Activated naive CD4-positive, alpha-beta T cell treated with anti-CD3 and anti-CD28 coated beads, Interleukin-2, amount 50 U/mL, for 16 hours (primary cell): ENCODE measurements at places on chromosomes 3 and 15.

DNA sequence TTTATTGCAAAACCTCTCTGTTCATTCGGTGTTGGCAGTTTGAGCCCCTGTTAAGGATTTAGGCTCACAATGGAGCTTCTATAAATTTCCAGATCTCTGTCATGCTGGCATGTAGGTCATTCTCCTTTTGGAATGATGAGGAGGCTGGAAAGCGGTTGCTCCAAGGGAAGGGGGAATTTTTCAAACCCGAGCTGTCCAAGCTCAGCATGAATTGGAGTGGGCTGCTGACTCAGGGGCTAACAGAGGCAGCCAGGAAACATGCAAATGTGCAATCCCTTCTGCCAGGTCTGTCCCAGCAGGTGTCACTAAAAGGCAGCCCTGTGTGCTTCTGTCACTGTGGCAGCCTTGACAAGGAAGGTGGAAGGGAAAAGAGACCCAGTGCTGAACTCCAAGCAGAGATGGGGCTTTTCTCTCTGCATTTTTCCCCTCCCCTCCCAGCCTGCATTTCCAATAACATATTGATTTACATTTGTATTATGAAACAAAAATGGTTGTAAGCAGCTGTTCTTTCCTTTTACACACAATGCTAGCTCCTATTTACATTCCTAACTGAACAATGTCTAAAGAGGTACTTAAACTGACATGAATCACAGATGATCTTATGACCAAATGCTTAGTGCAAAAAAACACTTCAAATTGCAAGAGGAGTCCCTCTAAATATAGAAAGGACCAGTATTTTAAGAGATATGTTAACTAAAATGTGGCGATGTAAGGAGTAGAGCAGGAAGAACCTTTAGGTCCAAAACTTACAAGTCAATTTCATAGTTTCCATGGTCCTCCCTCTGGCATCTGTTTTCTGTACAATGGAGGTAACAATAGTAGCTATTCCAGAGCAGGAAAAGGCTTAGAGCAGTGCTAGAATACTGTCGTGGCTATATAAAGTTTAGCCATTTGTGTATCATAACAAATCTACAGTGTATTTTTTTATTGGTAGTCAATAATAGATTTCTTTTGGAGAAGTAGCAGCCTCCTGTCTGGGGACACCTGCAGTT, 84.5 kb upstream of the ATP10A start:
- no peak for DNase-seq

DNA sequence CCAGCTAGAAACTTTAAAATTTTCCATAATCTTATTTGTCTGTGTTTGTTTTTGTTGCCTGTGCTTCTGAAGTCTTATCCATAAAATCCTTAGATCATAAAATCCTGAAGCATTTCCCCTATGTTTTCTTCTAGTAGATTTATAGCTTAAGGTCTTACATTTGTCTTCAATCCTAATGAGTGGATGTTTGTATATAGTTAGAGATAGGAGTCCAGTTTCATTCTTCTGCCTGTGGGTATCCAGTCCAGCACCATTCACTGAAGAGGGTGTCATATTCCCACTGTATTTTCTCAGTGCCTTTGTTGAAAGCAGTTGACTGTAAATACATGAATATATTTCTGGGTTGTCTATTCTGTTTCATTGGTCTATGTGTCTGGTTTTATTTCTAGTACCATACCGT, 44.8 kb upstream of the SPSB4 start:
- no peak for DNase-seq

- no peak for DNase-seq
These were observed 548.0 kb upstream of the CCDC54 start for GRCh38 chr3:106829206-106829605.

- DNase-seq: no peak
These were observed 323.1 kb upstream of the ATP11B start for GRCh38 chr3:182470187-182470586.

DNA sequence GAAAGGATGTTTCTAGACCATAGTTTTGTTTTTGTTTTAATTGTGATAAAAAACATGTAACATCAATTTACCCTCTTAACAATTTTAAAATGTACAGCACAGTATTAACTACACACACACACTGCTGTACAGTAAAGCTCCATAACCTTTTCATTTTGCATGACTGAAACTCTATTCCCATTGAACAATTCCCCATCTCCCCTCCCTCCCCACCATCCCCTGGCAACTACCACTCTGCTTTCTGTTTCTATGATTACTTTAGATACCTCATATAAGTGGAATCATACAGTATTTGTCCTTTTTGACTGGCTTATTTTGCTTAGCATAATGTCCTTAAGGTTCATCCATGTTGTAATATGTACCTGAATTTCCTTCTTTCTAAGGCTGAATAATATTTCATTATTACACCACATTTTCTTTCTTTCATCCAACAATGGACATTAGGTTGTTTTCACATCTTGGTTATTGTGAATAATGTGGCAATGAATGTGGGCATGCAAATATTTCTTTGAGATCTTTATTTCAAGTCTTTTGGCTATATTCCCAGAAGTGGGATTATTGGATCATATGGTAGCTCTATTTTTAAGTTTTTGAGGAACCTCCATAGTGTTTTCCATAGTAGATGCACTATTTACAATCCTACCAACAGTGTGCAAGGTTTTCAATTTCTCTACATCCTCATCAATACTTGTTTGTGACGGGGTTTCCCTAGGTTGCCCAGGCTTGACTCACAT, 10.7 kb downstream of the CHST14 start:
- DNase-seq: no peak

GRCh38 chr3:63582943-63583500, 69.5 kb upstream of the SNTN start:
- DNase-seq: no peak

GRCh38 chr3:148727231-148727630, 29.5 kb downstream of the AGTR1 start:
- DNase-seq: no peak

- no peak for DNase-seq
These were observed 35.8 kb upstream of the FBN1 start for GRCh38 chr15:48681353-48681752.

DNA sequence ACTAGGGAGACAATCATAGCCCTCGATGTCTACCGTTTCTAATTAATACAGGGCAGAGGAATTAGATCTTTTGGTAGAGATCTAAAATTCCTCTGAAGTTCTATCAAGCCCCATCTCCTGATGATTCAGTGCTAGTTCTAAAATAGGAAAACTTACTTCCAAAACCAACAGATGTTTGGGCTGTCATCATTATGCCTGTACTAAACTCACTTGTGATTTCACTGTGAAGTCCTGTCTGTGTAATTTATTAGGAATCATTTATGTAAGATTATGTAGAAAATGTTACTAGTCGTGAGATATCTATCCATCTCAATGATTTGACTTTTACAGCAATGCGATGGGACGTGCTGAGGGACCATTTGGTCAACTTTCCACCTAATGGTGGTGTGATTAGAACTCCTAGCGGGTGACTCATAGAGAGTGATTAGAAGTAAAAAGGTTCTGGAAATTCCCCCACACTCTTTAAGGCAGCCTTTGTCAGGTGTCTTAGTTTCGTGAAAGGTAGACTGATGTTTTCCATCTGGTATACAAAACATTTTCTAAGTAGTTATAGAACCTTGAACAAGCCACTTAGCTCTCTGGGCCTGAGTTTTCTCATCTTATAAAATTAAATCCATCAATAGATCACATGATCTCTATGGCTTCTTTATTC, 34.2 kb downstream of the LIPC start:
- DNase-seq: no peak

GRCh38 chr15:100559330-100559729, 30.6 kb upstream of the CERS3 start:
- no peak for DNase-seq

DNA sequence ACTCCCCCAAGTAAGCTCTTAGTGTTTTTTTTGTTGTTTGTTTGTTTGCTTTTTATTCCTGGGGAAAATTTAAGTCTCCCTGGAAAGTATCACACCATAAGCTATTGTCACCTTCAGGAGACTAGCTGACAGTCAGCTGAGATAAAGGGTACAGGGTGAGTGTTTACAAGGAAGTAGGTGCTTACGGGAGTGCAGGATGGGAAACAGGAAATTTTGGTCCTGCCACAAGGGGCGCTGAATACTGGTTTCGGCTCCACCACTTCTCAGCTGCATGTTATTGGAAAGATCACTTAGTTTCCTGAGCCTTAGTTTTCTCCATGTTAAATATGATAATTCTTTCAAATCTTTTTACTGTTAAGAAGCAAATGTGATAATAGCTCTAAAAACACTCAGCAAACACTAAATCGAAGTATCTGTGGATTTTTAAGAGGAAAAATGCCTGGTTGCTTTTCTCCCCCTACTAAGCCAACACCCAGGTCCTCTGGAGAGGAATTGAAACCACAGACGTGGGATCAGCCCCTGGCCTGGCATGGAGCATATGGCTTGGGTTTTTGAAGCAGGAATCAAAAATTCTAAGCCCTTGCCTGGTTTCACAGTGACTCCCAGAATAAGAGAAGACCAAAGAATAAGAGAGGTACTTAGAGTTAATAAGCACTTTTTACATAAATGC, 90.7 kb downstream of the SCN11A start:
- DNase-seq: no peak

GRCh38 chr15:65370885-65371284, 6.9 kb downstream of the IGDCC3 start:
- DNase-seq: no peak

GRCh38 chr3:28553175-28553574, 204.6 kb upstream of the AZI2 start:
- no peak for DNase-seq

GRCh38 chr3:15316998-15317435, 15.4 kb downstream of the SH3BP5 start:
- no peak for DNase-seq

DNA sequence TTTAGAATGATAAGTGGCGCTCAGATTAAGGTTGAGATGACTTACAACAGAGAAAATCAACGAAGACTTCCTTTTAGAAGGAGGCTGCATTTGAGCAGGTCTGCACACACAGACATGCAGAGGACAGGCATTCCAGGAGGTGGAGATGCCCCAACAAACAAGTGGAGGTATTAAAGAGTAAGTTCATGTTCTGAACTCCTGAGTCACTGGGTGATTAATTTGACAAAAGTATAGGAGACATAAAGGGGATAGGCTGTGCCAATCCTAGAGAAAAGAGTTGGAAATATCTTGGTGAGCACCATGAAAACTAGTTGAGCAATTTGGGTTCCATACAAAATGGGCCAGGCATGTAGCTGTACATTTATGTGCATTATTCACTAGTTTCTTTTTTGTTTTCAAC, 33.5 kb upstream of the BCL6 start:
- DNase-seq: no peak

- DNase-seq: no peak
These were observed 110.3 kb downstream of the MYLK start for GRCh38 chr3:123773681-123774431.

- DNase-seq: no peak
These were observed 56.4 kb downstream of the NEDD4 start for GRCh38 chr15:55937040-55937439.

DNA sequence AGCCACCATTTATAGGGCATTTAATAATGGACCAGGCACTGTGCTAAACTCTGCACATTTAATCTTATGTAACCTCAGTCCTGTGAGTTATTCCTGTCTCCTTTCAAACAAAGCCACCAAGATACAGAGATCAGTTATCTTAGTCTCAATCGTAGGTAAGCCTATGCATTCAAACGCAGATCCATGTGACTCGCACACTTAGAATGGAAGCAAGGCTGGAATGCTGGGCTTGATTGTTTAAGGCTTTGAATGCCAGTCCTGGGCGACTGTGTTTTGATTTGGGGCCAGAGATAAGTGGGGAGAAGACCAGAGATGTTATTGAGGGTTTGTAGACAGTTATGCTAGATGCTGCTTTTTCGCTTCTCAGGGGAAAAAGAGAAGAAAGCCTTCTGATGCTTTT, 22.2 kb downstream of the MED12L start:
- DNase-seq: no peak

DNA sequence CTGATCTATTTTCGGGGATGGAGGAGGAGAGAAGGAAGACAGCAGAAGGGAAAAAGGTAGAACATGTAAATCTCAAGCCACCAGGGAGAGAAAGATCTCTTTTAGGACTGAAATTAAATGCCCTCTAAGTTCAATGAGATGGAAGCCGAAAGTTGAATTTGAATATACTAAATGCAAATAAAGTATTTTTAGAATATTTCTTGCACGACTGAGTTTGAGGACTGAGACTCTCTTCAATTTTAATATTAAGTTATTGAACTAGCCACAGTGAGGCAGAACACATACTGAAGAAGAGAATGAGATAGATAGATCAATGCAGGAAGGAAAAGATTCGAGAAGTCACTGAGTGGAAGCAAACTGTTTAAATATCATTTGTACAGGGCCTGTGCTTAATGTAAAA, 399.9 kb upstream of the CBLB start:
- DNase-seq: no peak

DNA sequence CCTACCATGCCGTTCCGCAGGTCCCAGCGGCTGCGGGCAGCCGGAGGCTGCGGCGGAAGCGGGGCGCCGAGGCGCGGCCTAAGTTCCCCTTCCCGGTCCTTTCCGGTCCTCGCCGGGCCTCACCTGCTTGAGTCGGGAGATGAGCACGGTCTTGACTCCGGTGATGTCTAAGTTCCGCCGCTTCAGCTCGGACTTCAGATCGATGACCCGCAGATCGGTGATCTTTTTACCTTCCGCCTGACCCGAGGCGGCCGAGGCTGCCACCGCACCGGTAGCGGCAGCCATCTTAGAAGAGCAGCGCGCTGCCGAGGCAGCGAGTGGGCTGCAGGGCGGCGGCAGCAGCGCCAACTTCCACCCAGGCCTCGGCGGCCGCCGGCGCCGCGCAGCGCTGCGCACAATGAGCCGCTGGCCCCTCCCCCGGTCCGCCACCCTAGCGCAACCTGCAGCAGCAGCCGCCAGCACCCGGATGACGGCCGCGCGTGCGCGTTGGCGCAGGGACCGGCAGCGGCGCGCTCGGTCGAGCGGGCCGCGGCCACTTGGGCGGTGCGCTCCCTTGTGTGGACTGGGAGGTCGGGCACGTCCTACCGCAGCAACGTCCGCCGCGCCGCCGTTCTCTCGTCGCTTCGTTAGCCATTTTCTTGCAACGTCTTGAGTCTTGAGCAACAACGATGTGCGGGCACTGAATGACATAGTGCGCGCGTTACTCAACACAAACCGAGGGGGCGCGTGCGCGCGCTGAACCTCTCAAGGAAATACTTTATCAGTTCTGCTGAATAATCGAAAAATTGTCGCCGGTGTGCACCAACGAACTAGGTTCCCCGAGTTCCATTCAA, at the start of gene SLTM:
TSS of gene SLTM (minus strand) at position 399 of the 833 bp plus-strand sequence. CDS start at position 285, 114 bp downstream.
- DNase-seq: peak; percentile 95

DNA sequence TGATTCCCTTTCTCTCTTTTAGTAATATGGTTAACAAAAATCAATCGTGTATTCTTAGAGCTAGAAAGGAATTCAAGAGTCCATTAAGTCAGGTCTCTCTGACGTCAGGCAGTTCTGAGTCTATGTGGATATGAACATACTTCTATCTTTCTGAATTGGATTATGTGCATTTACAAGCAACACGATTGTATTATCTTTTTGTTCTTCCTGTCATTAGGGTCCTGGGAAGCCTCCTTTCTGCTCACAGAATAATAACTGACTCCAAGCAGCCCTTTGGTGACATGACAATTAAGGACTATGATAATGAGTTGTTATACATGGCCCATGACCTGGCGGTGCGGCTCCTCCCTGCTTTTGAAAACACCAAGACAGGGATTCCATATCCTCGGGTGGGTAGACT, 14.0 kb downstream of the EDEM1 start:
- no peak for DNase-seq
